ENCODE measurements at places on chromosomes 1 and 21. TPM values are rescaled to one million over a fixed set of nuclear protein-coding genes. Genes with fewer than 3 reads are reported as not detected.

Gene ATP6V1G3
- total RNA-seq = not detected

Gene PCAT6
- total RNA-seq = not detected

Gene DNALI1
- 2.2 TPM for total RNA-seq

Gene FCGR1A
- total RNA-seq = 28.0 TPM

Gene FAM72C
- total RNA-seq = 1.2 TPM

Gene WDR64
- total RNA-seq = not detected

Gene AGRN
- 109 TPM for total RNA-seq

Gene APH1A
- total RNA-seq = 73.1 TPM

Gene F13B
- not detected for total RNA-seq

Gene SPATA45
- total RNA-seq = not detected

Gene DNM3
- 9.6 TPM for total RNA-seq

Gene GNG12
- 71.2 TPM for total RNA-seq

All from ascending aorta (tissue), 2 donors.